ENCODE measurements at places on chromosomes 4 and X. TPM values are rescaled to one million over a fixed set of nuclear protein-coding genes. Genes with fewer than 3 reads are reported as not detected.

DNA sequence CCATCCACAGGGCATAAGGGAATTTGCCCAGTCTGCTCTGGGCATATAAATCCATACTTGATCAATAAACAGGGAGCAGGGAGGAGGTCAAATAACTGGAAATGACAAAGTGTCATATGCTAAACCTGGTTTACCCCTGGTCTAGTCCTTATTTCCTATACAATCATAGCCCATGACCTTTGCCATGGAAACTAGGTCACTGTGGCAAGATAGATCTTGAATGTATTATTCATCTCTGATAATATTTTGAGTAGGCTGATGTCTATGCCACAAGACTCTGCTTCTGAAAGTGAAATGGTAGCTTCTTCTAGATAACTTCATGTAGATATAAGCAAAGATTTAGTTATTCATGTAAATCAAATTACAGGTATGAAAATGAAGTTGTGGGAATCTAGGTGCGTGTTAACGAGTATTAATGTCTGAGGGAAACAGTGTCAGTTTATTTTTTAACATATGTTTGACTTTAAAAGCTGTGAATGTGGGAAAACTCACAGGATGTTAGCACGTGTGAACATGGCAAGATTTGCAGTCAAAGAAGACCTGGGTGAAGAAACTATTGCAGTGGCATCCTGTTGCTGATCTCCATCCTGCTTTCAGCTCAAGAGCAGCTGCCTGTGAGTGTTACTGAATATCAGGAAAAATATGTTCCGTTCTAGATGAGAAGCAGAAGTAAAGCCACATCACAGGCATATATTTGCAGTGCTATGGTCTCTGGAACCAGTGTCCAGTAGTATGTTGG, 81.8 kb upstream of the NDP start:
- no peak for DNase-seq

DNA sequence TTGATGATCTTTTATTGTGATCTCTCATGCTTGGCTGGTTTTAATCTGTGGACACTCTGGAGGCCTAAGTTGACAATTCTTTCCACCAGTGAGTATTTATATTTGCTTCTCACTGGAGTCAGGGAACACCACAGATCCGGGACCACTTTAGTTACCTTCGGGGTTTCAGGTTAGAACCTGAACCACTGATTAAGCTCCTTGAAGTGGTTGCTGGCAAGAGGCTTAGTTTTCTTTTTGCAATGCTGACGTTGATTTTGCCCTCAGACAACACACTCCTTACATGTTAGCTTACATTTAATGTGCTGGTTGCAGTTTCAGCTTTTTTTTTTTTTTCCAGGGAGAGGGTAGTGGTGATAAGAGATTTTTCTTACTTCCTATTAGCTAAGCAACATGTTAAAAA, 10.5 kb upstream of the ZNF330 start:
- DNase-seq, result no peak

GRCh38 chrX:97311066-97311778, 427.5 kb downstream of the RPA4 start:
- DNase-seq, result no peak

DNA sequence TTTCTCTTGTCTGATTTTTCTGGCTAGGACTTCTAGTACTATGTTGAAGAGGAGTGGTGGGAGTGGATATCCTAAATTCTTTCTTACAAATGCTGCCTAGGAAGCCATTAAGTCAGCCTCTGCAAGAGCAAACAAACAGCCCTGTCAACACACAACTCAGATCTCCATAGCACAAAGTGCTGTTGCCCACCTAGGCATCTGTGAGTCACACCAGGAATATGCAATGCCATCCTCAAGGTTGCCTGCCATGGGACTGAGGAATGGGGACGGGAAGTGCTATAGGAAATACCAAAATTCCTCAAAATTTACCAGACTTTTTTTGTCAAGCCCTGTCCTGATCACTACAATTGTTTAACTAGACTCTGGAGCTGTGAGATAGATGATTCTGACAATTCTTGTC, 466.9 kb downstream of the FSTL5 start:
- DNase-seq, result no peak

Gene UGT2B10
- polyA plus RNA-seq, result not detected

DNA sequence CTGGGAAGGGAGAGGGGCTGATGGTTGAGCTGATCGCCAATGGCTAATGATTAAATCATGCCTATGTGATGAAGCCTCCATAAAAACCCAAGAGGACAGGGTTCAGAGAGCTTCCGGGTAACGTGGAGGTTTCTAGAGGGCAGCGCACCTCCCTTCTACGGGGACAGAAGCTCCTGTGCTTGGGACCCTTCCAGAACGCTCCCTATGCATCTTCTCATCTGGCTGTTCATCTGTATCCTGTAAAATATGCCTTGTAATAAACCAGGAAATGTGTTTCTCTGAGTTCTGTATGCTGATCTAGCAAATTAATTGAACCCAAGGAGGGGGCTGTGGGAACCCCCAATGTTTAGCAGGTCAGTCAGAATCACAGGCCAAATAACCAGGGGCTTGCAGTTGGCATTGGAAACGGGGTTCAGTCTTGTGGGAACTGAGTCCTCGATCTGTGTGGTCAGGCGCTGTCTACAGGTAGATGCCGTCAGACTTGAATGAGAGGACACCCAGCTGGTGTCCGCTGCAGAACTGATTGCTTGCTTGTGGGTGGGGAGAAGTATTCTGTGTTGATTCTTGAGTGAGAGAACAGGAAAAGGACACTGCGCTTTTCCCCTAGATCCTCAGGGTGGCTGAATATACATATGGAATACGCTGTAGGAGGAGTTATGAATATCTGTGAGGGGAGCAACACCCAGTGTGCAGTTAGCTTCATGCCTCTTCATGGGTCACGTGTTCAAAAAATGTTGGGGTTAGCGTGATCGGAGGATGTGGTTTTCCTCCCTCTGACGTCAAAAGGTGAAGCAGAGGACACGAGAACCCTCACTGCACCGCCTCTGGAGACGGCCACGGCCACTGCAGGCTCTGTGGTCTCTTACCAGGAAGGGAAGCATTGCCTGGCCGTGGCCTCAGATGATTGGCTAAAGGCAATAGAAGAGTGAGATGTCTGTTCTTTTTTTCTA, 29.2 kb downstream of the HTT-AS start:
- DNase-seq, result peak; percentile 90

- no peak for DNase-seq
These were observed 26.5 kb upstream of the CYBB start for GRCh38 chrX:37753384-37753783.

Gene ADH1B
- polyA plus RNA-seq, result not detected

Gene PIR
- polyA plus RNA-seq, result not detected

- peak; percentile 44 for DNase-seq
These were observed 1.0 kb upstream of the TMEM131L start for GRCh38 chr4:153465140-153465539.

DNA sequence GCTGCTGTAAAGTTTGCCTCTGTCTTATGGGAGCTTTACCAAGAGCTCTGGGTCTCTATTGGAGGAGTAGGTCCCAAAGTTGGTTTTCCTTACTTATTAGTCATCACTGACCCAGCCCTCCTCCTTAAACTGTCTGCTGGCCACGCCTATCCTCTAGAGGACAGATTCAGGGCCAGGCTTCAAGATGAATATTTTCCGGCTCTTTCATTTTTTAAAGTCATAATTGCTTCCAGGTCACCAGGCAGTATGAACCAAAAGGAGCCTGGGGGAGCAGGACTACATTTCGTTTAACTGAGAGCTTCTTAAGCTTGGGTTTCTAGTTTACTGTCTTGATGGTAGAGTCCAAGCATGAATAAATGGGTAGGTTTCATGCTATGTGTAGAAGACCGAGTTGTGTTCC, 13.7 kb downstream of the BCORL1 start:
- DNase-seq, result no peak

GRCh38 chr4:2837904-2838496, 5.6 kb upstream of the ADD1 start:
- peak; percentile 81 for DNase-seq

DNA sequence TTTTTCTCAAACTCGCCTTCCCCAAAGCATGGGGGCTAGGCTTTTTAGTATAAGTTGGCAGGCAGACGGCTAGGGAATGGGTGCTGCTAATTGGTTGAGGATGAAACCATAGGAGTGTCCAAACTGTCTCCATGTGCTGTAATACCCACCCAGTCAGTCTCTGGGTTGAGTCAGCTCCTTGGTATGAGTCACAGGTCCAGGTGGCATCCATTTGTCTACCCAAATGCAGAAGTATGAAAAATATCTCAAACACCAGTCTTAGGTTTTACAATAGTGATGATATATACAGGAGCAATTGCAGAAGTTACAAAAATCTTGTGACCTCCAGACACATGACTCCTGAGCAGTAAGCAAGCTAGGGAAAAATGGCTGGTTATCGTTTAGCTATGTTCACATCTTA, 27.4 kb upstream of the CCSER1 start:
- DNase-seq, result peak; percentile 68

Gene PDCL2
- polyA plus RNA-seq, result not detected

DNA sequence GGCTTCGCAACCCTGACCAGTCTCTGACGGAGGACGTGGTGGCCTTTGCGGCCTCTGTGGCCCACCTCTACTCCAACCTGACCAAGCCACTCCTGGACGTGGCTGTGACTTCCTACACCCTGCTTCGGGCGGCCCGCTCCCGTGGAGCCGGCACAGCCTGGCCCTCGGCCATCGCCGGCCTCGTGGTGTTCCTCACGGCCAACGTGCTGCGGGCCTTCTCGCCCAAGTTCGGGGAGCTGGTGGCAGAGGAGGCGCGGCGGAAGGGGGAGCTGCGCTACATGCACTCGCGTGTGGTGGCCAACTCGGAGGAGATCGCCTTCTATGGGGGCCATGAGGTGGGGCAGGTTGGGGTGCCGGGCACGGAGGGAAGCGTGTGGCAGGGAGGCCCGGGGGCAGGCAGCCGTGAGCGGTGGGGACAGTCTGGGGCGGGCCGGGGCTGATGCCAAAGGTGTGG, 1.2 kb downstream of the ABCD1 start:
- DNase-seq, result no peak

DNA sequence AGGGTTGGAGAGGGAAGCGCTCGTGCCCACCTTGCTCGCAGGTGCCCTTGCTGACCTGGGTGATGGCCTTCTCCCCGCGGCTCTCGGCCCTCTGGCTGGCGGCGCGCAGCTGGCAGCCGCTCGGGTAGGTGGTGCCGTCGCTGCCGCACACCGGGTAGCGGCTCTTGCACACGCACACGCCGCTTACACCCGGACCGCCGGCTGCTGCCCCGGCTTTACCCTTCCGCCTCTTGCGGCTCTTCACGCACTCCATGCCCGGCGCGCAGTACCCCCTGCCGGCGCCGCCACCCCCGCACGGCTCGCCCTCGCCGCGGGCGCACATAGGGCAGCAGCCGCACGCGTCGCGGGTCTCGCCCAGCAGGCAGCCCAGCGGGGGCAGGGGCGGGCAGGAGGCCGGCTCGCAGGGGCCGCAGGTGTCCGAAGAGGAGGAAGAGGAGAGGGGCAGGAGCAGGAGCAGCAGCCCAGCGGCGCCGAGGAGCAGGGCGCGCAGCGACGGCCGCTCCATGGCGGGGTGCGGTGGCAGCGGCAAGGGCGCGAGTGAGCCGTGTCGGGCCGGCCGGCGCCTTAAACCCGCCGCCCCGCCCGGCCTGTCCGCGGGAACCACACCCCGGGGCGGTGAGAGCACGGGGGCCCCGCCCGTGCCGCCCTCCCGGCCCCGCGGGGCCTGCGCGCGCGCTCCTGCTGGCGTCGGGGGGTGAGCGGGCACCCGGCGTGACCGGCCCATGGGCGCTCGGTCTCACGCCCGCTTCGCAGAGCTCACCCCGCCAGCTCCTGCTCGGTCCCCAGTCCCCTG, at the start of gene IGFBP7:
Gene IGFBP7 (minus strand): TSS at position 539 of the 793 bp plus-strand sequence. CDS start 34 bp downstream, at position 505.
- peak; percentile 20 for DNase-seq

DNA sequence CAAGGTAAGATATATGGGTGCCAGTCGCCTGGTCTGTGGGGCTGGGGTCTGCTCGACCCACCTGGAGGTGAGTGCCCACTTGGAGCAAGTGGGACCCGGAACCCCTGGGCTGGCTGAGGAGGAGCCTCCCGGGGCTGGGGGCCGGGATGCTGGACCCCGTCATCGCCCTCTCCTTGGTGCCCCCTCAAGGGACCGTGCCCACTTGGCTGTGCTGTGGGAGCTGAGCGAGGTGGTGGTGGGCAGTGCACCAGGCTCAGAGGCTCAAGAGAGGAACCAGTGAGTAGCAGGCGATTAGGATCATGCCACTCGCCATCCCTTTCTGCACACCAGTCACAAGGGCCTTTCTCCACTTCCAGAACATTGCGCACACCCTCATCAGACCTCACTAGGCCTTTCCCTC, 203.8 kb upstream of the PSAPL1 start:
- no peak for DNase-seq

- no peak for DNase-seq
These were observed 803.6 kb downstream of the RAPGEF2 start for GRCh38 chr4:159906517-159906916.

DNA sequence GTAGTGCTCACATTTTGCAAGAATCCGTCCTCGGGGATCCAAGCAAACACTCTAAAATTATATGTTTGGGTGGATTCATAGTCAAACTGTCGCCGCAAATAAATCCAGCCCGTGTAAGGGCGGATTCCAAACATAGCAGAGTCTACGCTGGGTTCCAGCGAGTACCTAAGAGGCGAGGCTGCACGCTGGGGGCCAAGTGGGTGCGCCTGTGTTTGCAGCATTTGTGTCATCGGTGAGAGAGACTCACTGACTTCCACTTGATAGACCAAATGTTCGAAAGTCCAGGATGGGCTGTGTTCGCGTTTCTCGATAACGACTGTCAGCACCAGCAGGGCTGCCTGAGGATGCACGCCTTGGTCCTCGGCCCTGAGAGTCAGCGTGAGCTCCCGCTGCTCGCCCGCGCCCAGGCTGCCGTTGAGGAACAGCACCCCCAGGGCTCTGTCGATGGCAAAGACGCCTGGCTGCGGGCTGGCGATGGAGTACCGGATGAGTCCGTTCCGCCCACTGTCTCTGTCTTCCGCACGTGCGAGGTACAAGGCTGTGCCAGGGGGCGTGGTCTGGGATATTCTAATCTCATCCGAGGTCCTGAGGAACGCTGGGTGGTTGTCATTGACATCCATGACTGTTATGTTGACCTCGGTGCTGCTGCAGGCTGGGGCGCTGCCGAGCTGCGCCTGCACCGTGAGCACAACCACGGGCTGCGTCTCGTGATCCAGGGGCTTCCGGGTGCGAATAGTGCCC, 158.7 kb downstream of the DCHS2 start:
- peak; percentile 81 for DNase-seq

DNA sequence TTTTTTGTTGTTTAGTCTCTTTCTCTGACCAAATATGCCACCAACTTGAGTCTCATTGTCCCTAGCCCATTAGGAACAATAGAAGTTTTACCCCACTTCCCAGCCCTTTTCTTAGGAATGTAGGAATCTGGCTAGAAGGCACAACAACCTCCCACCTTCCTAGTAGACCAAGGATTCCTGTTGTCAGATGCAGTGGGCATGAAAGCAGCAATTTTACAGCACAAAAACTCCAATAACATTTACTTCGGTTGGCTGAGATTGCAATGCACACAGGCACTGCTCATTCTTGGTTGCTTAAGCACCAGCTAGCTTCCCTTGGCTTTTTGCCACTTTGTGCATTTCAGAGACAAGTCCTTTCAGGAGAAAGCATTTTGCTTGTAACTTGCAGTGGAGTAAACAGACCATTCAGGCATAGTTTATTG, 312.8 kb downstream of the TENM3 start:
- no peak for DNase-seq

Data from B cell (primary cell).